ENCODE measurements at places on chromosomes 4 and X.

- no peak for DNase-seq
Observed at GRCh38 chr4:48337731-48338130, 3.6 kb upstream of the SLAIN2 start.

DNA sequence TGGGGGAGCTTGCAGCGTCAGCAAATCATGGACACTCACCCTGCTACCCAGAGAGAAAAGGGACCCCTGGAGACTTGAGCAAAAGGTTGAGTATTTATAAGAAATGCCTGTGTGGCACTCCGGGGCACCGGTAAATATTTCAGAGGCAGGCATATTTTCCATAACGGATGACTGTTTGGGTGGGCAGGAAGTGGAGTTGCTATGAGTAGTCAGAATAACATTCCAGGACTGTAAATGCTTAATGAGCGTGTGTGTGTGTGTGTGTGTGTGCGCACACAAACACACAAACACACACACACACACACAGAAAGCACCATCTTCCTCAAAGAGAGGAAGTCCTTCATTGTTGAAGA is 74.6 kb downstream of the MXRA5 start:
- no peak for DNase-seq

GRCh38 chr4:125115476-125115875 is 199.3 kb upstream of the FAT4 start:
- DNase-seq, result no peak

DNA sequence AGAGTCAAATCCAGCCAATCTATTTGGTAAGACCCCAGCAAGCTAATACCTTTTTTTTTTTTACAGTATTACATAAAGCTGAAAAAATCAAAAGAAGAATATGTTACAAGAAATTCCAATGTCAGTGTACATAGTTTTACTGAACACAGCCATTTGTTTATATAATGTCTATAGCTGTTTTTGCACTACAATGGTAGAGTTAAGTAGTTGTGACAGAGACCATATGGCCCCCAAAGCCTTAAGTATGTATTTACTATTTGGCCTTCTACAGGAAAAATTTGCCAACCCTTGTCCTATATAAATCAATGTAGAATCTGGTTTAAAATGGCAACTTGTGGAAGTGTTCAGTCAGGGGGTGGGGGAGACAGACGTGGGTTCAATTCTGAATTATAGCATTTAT is 60.7 kb downstream of the ANTXR2 start:
- DNase-seq, result no peak

DNA sequence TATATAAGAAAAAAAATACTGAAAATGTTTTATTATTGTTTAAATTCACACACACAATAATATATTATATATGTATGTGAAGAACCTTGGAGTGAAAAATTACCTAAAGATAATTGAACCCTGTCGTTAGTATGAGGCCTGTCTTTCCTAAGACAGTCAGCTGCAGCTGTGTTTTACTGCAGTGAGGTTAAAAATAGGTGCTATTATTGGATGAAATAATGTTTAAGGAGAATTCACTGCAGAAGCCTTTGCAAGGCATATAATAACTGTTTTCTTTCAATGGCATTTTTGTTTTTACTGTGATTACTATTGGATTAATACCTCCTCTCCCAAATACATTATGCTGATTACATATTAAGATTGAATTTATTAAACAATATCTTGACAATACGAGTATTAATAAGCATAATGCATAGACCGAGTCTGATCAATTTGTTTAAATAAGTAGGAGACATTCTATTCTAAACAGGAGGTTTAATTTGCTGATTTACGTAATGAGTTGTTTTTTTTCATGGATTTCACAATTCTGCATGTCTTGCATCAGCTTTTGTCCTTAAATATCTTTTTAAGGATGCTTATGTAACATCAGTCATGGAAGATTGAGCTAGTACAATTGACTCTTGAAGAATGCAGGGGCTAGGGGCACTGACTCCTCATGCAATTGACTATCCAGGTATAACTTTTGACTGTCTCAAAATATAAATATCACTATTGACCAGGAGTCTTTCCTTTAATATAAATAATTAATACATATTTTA is 1181.1 kb upstream of the PCDH7 start:
- no peak for DNase-seq

GRCh38 chr4:26937567-26937966 is 76.9 kb downstream of the STIM2 start:
- no peak for DNase-seq

- DNase-seq, result no peak
Observed at GRCh38 chrX:20285511-20285910, 18.8 kb upstream of the RPS6KA3 start.

- DNase-seq, result no peak
Observed at GRCh38 chr4:39312816-39313215, 53.3 kb downstream of the RFC1 start.

DNA sequence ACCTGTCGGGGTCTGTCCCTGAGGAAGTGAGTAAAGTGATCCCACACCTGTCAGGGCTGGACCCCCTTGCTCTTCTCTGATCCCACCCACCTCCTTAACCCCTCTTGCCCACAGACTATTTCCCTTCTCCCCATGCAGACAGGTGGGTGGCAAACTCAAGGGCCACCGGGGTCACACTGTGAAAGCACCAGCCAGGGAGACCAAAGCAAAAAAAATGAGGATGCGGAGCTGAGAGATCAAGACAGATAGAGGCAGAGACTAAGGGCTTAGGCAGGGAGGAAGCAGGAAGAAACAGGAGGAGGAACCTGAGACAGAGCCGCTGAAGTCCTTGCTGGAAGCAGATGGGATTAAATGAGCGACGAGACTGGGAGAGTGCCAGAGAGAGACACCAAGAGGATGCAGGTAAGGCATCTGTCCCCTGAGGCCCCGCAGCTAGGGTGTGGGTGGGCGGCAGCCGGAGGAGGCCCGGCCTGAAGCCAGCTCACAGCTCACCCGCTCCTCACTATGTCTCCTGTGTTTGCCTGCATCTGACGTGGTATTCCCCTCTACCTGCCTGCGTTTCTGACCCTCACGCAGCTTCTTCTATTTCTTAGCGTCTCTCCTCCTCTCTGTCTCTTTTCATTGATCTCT is 7.2 kb downstream of the TIMM17B start:
- no peak for DNase-seq

- peak; percentile 11 for DNase-seq
Observed at GRCh38 chr4:166594326-166594946, 639.9 kb downstream of the SPOCK3 start.

- DNase-seq, result no peak
Observed at GRCh38 chr4:37465845-37466244, 220.3 kb downstream of the RELL1 start.

DNA sequence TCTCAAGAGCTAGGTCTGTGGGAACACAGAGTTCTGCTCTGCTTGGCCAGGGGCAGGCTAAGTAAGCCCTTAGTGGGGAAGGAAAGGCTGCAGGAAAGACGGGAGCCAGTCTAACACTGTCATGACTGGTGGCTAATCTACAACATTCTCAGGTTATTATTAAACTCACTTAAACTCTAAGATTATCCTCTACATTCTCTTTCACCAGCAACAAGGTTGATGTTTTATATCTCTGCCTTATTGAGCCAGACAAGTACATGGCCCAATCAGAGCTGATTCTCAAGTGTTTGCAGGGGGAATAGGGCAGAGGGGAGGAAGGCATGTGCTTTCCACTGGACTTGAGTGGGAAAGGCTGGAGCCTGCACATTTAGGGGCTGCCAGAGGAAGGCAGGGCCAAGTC is 50.9 kb upstream of the FAM241A start:
- DNase-seq, result no peak
